Hypothalamus (tissue), 51 donors: ENCODE measurements at places on chromosomes 3 and 15.

- DNase-seq = no peak
Observed at GRCh38 chr3:31448035-31448881, 84.5 kb upstream of the STT3B start.

- DNase-seq = no peak
Observed at GRCh38 chr15:74832826-74833225, 6.4 kb downstream of the CPLX3 start.

DNA sequence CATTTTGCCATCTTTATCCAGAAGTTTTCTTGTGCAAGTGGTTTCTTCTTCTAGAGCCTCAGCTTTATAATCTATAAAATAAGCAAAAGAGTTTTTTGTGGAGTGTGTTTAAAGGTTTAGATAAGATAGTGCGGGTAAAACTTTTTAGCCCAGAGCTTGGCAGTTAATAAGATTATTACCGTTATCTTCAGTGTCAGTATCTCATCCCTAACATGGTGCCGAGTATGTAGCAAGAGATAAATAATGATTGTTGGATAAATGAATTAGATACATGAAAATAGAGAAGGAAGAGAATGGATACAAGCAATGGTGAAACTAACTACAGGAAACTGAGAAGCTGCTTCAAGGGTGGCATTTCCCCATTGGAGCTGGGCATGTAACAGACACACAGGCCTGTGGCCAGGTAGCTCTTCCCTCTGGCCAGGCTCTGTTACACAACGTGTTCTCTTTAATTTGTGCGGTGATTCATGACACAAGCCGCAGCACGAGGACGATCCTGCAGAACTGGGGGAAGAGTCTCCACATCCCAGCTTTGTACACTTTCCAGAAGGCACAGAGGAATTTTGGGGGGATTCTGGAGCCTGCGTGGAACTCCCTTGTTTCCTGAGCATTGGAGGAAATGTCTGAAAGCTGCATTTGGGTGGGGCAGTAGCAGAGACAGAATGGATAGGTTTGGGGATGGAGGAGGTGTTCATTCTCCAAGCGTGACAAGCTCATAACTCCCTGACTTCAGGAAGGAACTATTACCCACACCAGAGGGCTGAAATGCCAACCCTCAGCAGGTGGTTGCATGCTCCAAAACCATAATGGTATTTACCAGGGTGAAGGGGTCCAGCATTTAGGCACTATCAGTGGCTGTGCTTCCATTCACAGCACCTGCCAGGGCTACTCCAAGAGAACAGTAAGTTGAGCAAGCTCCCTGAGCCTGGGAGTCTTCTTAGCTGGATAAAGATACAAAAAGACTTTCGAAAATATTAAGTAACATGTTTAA is 14.2 kb upstream of the ST6GAL1 start:
- no peak for DNase-seq

DNA sequence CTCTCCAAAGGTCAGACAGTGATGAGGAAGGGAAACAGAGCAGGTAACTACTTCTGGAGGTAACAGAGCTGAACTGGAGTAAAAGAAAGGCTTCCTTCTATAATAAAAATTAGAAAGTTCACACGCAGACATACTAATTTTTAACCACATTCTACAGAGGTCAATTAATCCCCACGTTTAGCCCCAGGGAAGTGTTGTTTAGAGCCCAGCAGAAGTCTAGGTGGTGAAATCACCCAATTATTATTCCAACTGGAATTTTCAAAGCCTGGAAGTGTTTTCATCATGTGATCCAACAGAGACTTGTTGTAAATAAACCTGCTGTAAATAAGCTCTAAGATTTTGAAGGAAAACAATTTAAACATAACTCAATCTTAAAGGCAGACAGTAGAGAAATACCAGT is 6.8 kb downstream of the ALDH1A2 start:
- no peak for DNase-seq

- DNase-seq = no peak
Observed at GRCh38 chr3:78096488-78097255, 1056.8 kb downstream of the ROBO2 start.

- DNase-seq = no peak
Observed at GRCh38 chr3:189132231-189132671, 39.5 kb upstream of the TPRG1 start.

DNA sequence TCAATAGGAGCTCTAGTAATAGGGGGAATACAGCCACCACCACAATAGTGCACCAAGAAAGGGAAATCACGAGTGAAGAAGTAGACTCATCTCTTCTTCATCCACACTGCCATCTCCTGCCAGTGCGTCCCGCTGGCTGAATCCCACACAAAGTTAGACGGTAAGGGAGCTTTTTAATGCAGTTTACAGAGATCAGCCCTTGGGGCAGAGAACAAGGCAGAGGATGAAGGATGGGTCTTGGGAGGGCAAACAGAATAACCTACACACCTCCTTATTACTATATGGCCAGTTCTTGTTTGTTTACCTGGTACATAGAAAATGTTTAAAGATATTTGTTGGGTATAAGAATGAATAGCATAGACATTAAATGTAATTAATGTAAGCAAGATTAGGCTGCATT is 11.0 kb upstream of the DPH6 start:
- no peak for DNase-seq

- no peak for DNase-seq
Observed at GRCh38 chr3:119173325-119173724, at the start of gene UPK1B. UPK1B (plus strand) TSS chr3:119173598; CDS start chr3:119186742, 13,144 bp downstream.

DNA sequence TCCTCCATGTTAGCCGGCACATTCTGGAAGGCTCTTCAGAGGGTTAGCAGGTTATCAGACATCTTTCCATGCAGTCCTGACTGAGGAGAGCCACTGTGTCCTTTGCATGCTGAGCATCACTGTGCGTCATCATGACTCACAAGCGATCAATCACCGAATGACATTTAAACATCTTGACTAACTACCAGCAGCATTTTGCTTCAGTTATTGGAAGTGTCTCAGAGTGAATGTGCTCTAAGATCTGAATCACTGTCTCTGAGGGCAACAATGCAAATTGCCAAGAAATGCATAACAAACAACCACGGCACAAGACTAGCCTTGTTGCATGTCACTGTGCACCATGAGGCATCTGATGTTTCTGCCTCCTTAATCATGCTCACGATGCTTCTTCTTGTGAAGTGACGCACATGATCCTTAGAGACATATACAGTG is 18.3 kb upstream of the ATP8B4 start:
- DNase-seq = no peak

DNA sequence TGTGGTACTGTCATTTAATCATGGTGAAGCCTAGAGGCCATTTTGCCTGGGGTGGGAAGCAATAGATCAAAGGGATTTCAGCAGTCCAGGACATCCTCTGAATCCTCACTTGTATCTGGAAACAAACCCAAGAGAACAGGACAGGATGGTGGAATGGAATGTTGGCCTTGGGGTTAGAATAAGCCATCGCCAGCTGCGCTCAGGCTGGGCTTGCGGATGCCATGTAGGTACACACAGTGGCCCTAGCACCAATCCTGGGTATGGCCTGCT is 76.5 kb upstream of the ALDH1A3 start:
- no peak for DNase-seq

DNA sequence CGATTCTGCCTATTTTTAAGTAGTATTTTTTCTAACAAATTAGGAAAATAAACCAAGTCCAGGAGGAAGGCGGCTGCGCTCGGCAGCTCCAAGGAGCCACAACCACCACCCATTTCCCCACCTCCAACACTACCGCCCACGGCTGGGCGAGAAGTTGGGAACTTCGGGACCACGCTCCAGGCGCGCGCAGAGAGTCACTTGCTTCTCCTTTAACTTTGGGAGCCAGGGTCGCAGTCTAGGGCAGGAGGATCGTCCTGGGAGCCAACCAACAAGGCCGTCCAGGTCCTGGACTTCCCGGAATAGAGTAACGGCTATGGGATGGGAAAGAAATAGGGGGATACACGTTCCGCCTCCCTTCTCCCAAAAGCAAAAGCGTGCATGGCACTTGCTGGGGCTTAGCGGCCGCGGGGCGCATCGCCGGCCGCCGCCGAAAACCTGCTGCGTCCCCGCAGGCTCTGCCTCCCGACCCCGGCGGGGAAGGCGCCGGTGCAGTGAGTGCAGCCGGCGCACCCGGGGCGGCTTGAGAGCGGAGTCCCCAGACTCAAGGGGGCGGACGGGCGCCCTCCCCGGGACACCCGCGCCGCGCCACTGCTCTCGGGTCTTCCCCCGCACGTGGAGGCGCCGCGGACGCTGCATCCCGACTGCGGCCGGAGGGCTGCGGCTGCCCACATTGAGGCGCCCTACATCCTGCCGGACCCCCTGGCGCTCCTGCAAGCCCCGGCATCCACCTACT is 699 bp downstream of the MEGF11 start:
- DNase-seq = no peak

- no peak for DNase-seq
Observed at GRCh38 chr3:9369508-9369907, 6.7 kb downstream of the THUMPD3 start.

GRCh38 chr3:14532691-14533456 is 7.3 kb downstream of the GRIP2 start:
- no peak for DNase-seq

- DNase-seq = no peak
Observed at GRCh38 chr3:25038922-25039321, 389.1 kb upstream of the RARB start.

GRCh38 chr3:22862111-22862510 is 341.0 kb upstream of the UBE2E2 start:
- no peak for DNase-seq

DNA sequence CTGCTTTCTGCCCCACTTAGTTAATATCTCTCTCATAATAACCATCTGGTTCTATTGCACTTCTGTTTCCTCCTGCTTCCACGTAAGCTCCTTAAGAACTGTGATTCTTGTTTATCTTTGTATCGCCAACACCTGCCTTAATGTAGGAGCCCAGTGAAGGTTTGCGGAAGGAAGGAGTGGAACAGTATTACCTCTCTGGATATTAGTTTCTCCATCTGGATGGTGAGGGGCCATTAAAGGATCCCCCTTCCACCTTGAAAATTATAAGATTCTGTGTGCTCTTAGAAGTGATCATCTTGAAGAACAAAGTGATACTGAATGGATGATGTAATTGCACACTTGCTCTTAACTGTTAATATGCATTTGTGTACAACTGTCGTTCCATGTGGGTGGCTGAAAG is 2.2 kb downstream of the CHRNA5 start:
- no peak for DNase-seq

DNA sequence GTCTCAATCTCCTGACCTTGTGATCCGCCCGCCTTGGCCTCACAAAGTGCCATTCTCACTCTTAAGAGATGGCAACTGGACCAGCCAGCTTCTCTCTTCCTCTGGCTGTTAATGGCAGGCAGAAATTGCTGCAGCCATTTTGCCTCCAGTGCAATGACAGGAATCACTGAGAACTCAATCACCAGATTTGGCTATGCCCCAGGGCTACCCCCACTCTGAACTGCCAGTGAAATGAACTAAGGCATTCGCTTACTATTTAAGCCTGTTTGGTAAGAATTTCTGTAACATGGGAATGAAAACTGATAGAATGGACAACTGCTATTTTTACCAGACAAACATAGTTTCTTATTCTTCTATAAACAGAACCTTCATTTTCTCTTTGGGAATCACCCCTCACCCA is 24.5 kb downstream of the FOXP1 start:
- DNase-seq = no peak
